ENCODE measurements at places on chromosomes 3 and 15.

- no peak for DNase-seq
Observed at GRCh38 chr3:30617069-30617468, 10.7 kb downstream of the TGFBR2 start.

- no peak for DNase-seq
Observed at GRCh38 chr15:48928877-48929538, 34.7 kb downstream of the SHC4 start.

DNA sequence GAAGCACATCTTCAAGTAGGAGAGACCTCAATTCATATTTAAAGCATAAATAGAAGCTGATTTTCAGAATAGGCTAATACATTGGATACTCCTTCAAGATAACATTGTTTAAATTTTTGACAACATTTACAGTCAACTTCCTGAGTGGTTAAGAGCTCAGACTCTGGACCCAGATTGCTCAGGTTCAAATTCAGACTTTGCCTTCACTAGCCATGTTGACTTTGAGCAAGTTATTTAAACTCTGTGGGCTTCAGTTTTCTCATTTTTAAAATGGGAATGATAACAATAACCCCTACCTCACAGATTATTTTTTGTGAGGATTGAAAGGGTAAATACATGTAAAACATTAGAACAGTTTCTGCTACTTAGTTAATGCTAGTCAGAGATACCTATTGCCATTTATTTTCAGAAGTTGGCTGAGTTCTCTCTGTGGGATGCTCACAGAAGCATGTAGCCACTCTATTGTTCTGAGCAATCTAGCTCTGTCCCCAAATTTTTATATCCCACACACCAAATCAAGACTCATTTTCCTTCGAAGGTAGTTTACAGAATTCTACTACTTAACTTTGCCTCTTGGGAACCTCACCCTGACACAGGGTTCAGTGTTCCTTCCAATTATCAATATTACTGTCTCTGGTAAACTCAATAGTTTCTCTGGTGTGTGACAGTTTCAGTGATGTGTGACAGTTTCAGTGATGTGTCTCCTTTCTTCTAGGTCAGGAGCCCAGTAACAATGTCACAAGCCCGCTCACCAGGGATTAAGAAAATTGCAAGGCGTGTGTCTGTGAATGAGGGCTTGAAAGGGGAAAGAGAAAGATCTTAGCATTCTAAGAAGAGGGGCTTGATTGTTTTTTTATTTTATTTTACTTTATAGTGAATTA, 79.4 kb upstream of the OSTN start:
- no peak for DNase-seq

DNA sequence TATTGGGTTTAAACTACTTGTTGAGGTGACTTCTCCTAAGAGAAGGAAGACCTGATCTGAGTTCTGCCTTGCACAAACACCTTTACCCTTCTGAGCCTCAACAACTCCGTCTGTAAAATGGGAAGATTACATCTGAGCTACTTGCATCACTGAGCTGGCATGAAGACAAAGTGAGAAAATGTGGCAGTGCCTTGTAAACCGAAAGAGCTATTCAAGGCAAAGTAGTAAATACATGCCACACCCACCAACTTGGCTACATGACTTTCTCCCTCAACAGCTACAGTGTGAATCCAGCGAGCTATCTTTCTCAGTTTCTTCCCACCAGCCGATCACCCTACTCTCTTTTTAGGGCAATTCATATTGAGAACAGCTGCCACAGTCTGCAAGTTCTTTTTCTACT, 148.3 kb downstream of the FOXB1 start:
- no peak for DNase-seq

GRCh38 chr3:168028086-168028485, 67.6 kb downstream of the GOLIM4 start:
- no peak for DNase-seq

DNA sequence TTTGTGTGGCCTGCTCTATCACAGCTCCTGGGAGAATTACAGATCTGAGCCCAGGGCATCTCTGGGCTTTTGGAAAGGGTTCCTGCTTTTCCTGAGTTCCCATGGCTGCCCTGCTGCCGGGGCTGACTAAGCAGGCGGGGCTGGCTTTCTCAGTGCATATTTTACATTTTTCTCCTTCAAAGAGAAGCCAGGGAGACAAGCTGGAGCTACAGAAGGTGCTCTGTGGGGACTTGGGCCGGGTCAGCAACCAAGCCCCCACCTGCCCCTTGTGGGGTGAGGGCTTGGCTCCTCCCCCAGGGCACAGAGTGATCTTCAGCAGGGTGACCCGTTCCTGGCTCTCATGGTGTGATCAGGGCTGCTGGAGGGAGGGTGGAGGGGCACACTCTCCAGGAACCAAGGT, 17.4 kb downstream of the ABTB1 start:
- DNase-seq = no peak

DNA sequence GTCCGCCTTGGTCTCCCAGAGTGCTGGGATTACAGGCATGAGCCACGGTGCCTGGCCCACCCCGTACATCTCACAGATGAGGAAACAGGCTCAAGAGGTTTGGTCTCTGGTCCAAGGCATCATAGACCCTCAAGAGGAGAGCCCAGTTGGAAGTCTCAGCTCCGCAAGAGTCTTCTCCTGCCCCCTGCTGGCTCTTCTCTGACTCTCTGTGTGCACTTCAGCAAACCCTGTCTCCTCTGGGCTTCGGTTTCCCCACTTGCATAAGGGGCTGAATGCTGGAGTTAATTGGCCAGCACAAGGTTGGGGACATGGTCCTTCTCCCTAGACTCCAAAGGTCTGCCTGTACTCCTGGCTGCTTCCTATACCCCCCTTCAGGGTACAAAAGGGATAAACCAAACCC, 3.9 kb downstream of the MST1R start:
- DNase-seq = no peak

DNA sequence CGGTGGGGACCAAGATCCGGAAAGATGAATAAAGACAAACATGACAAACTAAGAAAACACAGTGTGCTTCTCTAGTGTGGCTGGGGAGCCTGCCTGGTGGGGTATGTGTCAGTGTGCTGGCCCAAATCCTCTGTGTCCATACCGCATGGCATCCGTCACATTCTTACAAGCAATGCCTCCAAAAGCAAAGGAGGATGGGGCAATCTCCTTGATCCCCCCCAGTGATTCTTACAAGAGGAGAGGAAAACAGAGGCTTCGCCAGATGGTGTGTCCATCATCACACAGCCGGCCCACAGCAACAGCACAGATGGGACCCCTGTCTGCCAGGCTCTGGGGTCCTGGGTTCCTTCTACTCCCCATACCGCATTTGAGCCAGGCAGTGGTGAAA, 558 bp upstream of the IL17RC start:
- DNase-seq = no peak

GRCh38 chr15:68207176-68207935, 2.2 kb upstream of the CALML4 start:
- no peak for DNase-seq

DNA sequence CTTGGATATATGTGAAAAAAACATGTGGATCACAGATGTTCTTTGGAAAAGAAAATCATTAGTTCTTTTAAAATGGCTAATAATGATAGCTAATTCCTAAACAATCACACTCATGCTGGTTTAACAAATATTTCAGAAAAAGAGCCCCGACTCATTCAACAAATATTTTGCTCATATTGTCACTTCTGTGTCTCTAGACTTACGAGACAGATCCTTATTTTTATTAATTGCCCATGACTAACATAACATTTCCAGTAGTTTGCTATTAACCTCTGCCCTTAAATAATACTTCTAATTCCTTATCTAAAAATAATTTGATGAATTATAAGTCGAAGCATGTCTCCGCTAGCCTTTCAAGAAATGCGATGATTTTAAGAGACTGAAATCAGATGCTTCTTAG, 70.4 kb downstream of the SATB1 start:
- no peak for DNase-seq

Measured in NCI-H510A (cell line).